Esophagus (tissue), 2 donors: ENCODE measurements at places on chromosomes 7 and 10. TPM values are rescaled to one million over a fixed set of nuclear protein-coding genes. Genes with fewer than 3 reads are reported as not detected.

The ZNF736 gene
- 1.7 TPM for polyA plus RNA-seq

The ARHGAP12 gene
- polyA plus RNA-seq = 6.9 TPM

The PLAC9 gene
- polyA plus RNA-seq = 5.8 TPM

The TNKS2 gene
- 13.0 TPM for polyA plus RNA-seq

The NPS gene
- polyA plus RNA-seq = not detected

The IL6 gene
- polyA plus RNA-seq = 0.44 TPM

The MUC12 gene
- polyA plus RNA-seq = 0.13 TPM

The AKR1B1 gene
- polyA plus RNA-seq = 10.6 TPM

The LBX1 gene
- polyA plus RNA-seq = not detected

The NEBL gene
- 20.2 TPM for polyA plus RNA-seq

The FAM237B gene
- polyA plus RNA-seq = not detected

The DNAH11 gene
- 1.6 TPM for polyA plus RNA-seq

The PDE6C gene
- polyA plus RNA-seq = not detected

The CALHM1 gene
- polyA plus RNA-seq = not detected

The FRMD4A gene
- 12.6 TPM for polyA plus RNA-seq
